ENCODE measurements at places on chromosomes 12 and 14.

GRCh38 chr12:71533703-71534102 lies 94.1 kb downstream of the LGR5 start:
- DNase-seq, result no peak

- no peak for DNase-seq
Measured at GRCh38 chr12:67885375-67886169, 103.7 kb upstream of the IFNG-AS1 start.

GRCh38 chr12:94297876-94298505 lies 149.6 kb downstream of the PLXNC1 start:
- DNase-seq, result no peak

GRCh38 chr14:69695322-69696203 lies 71.4 kb upstream of the SRSF5 start:
- DNase-seq, result no peak

DNA sequence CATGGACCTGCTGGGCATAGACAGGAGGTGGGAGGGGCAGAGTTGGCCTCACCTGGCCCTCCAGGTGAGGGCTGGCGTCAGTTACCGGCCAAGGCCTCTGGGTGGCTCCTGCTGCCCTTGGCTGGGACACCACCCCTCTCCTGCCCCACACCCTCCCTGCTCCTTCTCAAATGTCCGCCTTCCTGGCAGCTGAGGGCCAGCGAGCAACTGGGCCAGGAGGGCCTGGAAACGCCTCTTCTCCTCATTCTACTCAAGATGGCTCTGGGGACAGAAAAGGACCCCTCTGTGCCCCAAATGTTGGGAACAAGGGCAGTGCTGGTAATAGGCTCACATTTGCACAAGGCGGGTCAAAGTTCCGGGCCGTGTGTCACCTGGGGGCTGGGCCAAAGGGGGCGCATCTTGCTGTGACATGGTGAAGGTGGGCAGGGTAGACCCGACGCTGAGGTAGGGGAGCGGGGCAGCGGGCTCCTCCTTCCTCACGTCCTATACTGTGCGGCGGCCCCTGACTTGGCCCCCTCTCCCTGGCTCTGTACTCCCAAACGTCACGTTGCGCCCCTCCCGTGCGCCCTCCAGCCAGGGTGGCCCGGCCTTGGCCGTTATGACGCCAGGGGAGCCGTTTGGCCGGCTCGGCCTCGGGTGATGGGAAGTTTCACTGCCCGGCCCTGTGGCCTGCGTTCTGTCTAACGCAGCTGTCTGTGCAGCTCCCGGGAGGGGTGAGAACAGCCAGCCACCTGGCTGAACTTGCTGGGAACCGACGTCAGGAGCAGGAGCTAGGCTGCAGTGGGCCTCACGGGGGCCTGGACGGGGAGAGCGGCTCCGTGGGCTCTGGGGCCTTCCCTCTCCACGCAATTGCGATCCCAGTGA lies 18.0 kb upstream of the DLK1 start:
- no peak for DNase-seq

- no peak for DNase-seq
Measured at GRCh38 chr14:99910337-99911309, 117.4 kb downstream of the EML1 start.

DNA sequence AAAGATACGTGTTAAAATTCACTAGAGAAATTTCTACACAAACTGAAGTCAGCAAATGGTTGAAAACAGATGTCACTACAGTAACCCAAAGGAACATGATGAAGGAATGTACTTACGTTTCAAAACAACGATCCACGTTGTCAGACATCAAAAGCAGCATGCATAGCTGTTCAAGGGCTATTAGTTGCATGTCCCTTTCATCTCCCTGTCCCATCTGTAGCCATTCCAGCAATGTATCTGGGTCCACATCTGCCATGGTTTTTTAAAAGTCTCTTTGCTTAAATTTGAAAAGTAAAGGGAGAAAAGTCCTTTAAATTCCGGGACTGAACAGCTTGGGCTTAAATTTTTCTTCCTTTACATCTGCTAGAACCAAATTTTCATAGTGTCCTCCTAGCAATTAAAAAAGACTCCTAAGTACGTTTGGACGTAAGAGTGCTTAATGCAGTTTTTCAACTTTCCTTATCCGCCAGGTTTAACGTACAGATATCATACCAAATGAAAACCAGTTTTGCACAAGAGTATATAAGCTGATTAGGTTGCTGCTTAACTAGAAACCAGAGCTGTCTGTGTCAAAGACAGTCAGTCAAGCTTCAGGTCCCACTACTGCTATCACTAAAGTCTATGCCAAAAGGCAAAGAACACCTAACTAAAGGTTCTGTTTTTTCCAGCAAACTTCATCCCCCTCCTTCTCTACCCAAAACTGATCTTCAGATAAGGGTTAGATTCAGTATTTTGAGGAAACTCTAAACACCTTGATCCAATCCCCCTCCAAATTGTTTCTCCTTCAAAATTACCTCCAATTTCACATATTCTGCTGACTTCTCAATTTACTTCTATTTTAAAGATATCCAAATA lies 1.7 kb downstream of the HECTD1 start:
- DNase-seq, result peak; percentile 28

DNA sequence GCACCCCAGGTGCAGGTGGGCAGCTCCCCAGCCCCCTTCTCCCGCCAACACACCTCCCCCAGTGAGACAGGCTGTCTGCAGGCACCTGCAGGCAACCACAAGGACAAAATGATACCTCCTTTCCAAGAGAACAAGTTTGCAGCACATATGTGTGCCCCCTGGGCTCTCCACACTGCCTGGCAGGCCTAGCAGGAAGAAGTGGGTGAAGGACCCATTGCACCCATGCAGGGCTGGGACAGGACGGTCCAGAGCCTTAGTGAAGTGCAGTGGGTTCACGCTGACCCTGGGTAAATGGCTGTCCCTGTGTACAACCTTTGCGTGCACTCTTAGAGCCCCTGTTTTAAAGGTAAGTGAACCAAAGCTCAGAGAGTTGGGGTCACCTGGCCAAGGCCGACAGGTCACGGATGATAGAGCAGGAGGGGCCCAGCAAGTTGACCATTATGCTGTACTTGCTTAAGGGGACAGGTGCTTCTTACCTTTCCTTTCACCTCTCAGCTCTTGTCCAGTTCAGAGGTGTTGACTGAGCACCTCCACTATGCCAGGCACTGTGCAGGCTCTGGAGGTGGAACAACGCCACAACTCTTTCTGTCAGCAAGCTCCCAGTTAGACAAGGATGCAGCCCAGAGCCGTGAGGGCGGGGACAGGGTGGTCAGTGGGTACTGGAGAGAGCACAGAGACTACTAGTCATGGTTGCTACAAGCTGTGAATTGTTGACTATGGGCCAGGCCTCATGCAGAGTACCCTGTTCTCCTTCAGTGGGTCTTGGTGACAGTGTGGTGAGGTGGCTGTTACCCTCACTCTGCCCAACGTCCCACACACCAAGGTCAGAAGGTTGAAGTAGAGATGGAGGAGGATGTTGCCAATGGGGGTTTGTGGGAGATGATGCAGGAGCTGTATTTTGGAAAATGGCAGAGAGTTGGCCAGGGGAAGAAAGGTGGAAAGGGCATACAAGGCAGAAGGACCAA lies 125.9 kb downstream of the PAPOLA start:
- no peak for DNase-seq

DNA sequence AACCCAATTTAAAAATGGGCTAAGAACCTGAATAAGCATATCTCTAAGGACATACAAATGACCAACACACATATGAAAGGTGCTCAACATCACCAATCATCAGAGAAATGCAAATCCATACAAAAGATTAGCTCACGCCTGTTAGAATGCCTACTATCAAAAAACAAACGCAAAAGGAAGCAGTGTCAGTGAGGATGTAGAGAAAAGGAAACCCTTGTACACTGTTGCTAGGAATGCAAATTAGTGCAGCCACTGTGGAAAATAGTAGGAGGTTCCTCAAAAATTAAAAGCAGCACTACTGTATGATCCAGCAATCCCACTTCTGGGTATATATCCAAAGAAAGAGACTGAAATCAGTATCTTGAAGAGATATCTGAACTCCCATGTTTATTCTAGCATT lies 133.0 kb downstream of the CPNE8 start:
- DNase-seq, result peak; percentile 48

GRCh38 chr14:87343652-87344051 lies 649.3 kb downstream of the GALC start:
- no peak for DNase-seq

DNA sequence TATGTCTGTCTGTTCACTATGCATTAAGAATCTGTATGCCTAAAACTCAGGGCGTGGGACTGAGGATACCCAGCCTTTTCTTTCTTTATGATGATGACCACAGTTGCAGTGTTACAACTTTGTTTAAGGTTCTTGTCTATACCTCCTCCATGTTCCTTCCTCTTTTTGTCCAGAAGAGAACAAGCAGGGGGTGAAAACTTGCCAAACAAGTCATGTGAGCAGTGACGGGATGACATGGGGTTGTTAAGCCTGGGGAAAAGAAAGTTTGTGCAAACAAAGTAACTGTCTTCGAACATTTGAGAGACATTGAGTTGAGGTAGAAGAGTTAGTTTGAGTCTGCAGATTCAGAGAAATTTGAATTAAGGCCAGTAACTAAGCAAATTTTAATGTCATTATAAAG lies 505.5 kb downstream of the NPAS3 start:
- DNase-seq, result peak; percentile 50

DNA sequence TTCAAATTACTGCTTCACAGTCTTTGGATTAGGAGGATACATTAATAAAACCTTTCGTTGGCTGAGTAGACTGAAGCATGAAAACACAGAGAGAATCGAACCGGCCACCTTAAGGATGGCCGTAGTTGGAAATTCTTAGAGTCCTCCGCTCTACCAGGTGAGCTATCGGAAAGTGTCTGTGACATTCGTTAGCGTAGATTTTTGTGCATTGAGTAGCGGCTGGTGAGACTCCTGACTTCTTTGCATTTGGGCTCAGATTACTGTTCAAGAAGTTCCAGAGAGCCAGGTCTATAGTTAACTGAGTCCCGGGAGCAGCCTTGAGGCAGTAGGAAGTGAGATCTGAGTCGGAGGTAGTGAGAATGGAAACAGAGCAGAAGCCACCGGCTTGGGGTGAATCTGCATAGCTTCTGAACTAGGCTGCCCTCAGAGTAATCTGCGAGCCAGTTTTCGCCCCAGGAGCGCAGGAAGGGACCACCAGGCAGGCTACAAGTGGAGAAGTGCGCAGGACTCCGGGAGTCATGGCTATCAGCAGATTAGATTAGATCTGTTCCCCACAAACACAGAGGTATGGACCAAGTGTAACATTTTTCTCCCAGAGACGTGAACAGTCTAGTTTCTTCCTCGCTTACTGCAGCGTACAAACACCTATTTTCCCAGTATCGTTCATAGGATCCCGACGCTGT lies 11.0 kb downstream of the OR6S1 start:
- no peak for DNase-seq

DNA sequence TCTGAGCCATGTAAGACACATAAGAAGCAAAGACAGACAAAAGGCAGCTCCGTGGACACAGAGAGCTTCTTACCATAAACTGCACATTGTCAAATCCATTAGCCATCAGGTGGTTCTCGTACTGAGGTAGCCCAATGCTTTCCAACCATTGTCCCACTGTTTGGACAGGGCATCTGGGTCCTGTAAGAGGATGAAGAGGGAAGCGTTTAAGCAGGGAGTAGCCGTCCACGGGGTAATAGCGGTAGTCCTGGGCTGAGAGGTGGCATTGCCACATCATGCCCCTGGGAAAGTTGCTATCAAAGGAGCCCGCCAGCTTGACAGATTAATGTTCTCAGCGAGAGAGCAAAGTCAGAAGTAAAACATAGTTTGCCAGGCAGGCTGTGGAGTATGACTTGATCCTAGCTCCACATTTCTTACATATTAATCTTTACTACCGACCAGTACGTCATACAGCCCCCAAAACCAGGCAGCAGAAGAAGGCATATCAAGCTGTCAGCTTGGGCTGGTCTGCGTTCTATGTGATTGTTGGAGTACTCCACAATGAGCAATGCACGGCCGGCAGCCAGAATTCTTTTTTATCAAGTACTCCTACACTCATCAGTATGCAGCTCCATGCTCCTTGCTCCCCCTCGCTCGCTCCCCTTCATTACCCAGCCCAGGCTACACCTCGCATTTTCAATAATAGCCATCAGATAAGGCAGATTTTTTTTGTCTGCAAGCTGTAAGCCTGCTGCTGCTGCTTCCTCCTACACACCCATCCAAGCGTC lies 493.2 kb upstream of the GARIN6 start:
- no peak for DNase-seq

GRCh38 chr14:56953884-56954283 lies 143.6 kb upstream of the OTX2 start:
- DNase-seq, result no peak

DNA sequence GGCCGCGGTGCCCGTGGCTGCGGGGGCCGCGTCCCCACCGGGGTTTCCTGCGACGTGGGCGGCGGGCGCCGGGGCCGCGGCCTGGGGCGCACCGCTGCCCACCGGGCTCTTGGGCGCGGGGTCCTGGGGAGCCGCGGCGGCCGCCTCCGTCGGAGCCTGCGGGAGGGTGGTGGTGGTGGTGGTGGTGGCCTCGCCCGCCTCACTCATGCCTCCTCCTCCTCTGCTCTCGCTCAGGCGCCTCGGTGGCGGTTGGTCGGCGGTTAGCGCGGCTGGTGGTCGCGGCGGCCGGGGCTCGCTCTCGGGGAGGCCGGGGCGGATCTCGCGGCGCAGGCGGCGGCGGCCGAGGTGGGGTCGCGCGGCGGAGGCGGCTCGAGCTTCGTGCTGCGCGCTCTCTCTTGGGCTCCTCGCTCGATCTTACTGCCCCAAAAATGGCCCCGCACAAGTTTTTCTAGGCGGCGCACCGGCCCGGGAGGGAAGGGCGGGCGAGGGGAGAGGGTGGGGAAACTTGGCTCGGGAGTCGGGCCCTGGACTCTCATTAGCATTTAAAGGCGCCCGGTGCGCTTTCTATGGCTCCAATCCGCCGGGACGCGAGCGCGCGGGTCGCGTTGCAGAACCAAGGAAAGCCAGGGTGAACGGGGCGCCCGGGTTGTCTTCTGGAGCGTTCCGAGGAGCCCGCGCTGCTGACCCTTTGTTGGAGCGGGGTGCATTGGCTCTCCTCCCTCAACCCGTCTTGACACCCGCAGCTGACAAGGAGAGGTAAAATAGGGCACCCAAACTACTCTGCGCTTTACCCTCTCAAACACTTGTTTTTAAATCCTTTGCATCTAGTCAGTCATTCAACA lies at the start of gene YBX3:
Gene YBX3 (minus strand): TSS at position 419 of the 842 bp plus-strand sequence. CDS start 212 bp downstream, at position 207.
- peak; percentile 88 for DNase-seq

GRCh38 chr12:98002887-98003493 lies 512.4 kb upstream of the TMPO start:
- peak; percentile 25 for DNase-seq

DNA sequence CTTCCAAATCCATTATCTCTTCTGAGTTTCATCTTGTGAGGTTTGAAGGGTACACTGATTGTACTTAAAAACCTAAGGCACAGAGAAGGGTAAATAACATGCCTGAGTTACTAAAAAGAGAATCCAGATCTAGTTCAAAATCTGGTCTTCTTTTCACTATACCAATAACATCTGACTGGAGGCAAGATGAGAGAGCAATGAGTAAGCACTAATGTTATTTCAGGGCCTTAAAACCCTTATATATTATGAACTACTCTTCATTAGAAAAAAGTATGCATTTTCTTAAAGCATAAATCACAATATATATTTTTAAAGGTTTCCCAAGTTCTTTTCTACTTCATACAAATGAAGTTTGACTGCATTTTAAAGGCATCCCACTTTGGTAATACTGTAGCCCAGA lies 60.2 kb downstream of the GXYLT1 start:
- no peak for DNase-seq
